Activated naive CD4-positive, alpha-beta T cell treated with anti-CD3 and anti-CD28 coated beads, Interleukin-2, amount 10 ng/mL, durations not matched to agents 7 days and 5 days (primary cell): ENCODE measurements at places on chromosomes 2 and 18.
A peak's percentile ranks its signal among the peaks of the same experiment; 100 is the strongest.

DNA sequence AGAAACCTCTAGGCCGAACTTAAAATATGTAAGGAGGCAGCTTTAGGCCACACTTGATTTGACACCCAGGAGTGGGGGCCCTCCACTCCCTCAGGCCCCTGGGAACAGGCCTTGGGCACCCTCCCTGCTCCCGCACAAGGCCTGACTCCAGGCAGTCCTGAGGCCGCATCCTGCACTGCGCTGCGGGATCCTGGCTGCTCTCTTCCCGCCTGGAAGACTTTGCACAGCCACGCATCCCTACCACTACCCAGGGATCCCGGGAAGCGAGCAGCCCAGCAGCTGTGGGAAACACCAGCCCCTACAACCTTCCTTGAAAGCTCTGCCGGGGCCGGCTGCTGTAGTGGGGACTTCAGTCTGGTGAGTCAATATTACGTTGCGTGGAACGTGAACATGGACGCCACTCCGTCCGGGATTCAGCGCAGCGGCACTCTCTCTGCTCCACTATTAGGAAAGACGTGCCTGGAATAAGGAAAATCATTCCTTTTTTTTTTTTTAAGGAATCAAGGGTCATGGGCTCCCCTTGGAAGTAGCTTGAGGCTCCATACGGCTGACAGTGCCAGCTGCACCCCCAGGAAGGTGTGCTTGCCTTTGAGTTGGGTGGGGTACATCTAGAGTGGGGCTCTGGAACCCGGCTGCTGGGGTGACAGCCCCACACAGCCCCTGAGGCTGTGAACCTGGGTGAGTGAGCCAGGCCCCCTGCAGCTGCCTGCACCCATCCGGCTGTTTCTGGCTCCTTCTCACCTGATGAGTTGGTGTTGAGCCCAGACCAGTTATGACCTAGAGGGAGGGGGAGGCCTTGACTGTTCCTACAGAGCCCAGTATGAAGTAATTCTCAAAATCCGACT is 119.2 kb upstream of the TMEM18 start:
- no peak for DNase-seq

- DNase-seq, result no peak
Measured at GRCh38 chr2:195017890-195018289, 639.1 kb upstream of the SLC39A10 start.

DNA sequence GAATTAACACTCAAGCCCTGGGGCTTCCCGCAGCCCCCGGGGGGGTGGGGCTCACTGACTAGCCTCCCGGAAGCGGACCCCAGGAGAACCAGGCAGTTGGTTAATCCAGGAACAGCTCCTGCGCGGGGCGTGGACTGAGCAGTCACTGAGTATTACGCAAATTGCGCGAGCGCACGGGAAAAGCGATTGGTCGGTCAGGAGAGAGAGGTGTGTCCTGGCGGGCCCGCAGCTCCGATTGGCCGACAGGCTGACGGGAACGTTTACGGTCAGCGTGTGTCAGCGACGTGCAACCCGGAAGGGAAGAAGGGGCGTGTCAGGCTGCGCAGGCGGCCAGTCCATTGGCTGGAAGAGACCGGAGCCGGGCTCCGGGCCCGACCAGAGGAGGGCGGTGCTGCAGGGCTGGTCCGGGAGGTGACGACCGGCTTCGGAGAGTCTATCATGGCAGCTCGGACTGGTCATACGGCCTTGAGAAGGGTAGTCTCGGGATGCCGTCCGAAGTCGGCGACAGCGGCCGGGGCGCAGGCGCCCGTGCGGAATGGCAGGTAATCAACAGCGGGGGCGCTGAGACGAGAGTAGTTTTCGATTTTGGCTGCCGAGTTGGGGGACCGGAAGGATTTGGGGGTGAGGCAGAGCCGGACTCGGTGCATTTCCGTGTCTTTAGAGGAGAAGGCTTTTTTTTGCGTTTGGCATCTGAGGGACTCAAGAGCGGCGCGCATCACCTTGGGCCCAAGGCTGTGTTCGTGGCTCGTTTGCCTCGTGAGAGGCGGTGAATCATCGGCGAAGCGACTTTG is at the start of gene COQ10B:
TSS of gene COQ10B (plus strand) at position 430 of the 791 bp plus-strand sequence. CDS start at position 439, 9 bp downstream.
- DNase-seq, result peak; percentile 99

DNA sequence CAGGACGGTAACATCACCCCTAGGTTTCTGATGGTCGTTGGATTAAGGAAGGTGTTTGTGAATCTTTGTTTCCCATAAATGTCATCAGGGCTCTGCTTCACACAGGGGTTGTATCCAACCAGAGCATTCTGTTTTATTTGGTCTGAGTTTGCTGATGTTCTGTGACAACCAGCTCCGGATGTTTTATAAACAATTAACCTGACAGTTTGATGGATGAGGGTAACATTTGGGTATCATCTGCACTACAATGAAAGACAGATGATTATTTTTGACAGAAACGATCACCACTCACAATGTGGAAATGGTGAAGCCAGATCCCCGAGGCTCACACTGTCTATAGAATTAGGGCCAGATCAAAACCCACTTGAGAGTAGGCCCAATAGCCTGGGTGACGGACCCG is 107.1 kb downstream of the CDC42EP3 start:
- no peak for DNase-seq

DNA sequence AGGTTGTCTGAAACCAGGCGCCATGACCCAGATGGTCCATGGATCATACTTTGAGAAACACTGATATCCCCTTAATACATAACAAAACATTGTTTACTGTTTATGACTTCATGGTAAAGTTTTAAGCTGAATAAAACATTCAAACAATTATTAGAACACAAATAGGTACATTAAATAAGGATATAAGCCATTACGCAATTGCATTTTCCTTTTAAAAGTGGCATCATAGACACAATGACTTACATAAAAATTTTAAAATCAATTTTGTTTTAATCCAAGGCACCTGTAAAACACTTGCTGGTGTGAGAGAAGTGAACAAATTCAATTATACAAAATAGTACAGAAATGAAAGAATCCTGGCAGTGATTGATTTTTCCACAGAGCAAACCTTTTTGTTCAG is 10.2 kb upstream of the CPLX4 start:
- no peak for DNase-seq

GRCh38 chr2:159461076-159461475 is 155.3 kb downstream of the BAZ2B start:
- no peak for DNase-seq

DNA sequence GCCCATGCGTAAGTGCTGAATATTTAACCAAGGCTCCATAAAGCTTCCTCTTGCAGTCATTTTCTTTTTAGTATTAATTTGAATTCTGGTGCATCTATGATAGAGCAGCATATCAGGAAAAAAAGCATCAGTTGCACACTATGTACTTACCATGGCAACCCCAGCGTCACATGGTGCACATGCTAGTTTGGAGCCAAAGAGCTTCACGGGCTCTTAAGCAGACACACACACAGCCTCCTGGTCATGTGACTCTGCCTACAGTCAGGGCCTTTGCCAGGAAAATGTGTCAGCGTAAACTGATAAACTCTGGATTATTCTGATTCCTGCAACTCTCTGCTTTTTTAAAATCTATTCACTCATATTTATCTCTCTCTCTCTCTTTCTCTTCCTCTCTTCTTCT is 30.2 kb downstream of the NYAP2 start:
- no peak for DNase-seq

DNA sequence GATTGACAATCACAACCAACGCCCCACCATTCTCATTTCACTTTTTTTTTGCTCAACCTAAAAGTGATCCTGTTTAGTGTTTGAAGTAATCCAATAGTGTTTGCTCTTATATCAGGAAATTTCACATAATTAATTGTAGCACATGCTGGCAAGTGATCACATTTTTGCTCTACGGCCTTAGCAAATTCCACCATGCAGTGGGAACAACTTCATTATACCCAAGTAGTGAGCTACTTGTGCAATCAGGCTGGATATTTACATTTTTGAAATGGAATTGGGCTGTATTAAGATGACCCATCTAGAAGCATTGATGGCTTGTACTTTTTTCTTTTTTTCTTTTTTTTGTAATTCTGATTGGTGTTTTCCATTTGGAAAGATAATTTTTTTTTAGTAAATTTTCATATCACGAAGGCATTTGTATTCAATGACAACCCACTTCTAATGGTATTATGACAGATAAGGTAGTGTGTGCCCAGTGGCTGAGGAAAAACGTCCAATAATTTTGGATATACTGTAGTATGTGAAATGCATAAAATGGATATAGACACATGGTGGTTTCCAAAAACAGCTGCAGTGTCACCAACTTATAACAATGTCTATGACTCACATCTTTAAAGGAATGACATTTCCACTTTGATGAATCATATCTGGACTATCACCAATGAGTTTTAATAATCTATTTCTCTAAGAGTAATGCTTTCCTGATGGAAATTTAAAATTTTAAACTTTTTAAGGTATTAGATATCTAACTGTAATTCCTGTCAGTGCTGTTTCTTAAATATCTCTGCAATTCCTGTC is 130.6 kb downstream of the COL6A3 start:
- no peak for DNase-seq

DNA sequence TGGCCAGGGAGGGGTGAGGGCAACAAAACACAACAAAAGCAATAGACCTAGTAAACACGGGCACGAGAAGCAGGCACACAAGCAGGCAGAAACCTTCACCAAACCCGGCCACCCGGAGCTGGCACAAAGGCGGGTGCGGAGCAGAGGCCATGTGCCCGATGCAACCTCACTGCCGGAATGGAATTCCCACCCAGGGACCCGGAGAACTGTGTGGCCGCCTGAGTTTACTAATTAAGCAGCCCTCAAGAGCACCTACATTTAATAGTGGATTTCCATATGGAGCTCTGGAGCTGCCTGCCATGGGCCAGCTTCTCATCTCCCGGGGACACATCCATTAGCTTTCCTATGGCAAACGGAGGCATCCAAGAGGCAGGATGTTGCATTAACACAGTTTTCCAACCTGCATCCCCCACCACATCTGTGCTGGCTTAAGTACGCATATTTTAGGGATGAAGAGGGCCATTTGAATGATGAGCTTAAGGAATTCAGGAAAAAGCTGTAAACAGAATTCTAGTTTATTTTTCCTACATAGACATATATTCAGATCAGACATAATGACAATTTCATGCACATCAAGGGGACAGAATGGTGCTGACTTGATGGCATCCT is 104.5 kb upstream of the SMIM21 start:
- no peak for DNase-seq

DNA sequence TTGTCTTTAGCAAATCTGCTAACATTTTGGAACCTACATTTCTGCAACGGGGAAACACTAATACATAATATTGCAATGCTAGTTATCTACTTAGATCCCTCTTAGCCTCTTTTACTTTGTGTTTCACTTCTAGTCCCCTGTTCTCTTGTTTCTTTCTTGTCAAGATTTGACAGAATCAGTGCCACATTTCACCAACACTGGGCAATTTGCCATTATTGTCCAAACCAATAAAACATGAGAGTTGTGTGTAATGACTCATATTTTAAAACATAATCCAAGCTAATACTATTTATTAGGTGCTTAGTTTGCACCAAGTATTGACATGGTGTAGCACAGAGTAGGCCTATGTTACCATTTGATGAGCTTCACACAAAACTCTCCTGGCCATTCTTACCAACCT is 33.7 kb upstream of the ACVR1C start:
- no peak for DNase-seq

DNA sequence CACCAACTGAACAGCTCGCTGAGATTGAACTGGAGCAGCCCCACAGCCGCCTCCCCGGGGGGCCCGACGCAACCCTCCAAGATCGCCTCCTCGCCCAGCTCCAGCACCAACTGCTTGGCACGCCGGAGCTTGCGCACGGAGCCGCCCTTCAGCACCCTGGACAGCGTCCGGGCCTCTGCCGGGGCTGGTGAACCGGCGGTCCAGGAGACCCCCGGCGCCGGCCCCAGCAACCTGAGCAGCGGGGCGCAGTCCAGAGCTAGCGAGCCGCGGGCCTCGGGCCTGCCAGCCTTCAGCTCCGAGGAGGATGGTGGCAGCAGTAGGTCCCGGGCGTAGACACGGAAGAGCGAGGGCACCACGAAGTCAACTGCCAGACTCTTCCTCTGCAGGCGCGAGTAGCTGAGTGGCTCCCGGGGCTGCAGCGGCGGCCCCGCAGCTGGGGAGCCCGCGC is 1.2 kb downstream of the ALK start:
- DNase-seq, result peak; percentile 73

DNA sequence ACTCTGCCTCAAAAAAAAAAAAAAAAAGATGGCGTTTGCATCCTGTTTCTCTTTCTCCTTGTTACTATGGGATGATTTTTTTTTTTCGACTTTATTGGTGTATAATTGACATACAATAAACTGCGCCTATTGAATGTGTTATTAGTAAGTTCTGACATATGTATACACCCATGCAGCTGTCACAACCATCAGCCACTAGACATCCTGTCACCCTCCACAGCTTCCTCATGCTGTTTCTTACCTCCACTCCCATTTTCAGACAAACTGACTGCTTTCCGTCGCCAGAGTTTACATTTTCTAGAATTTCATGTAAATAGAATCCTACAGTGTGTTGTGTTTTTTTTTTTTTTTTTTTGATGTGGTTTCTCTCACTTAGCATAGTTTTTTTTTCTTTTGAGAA is 27.9 kb downstream of the RRM2 start:
- no peak for DNase-seq
